Fibroblast of lung (primary cell): ENCODE measurements at places on chromosomes 3 and 15. TPM values are rescaled to one million over a fixed set of nuclear protein-coding genes. Genes with fewer than 3 reads are reported as not detected.

- no peak overlapping the region for H3K4me3 ChIP-seq
- H3K27ac ChIP-seq: no peak overlapping the region
- no peaks in the 10 kb centered on the region for H3K27me3 ChIP-seq
- DNase-seq: peak; percentile 55
- no peaks in the 10 kb centered on the region for H3K4me1 ChIP-seq
Measured at GRCh38 chr3:21562243-21562642, 188.8 kb downstream of the ZNF385D start.

GRCh38 chr15:77335298-77335697 lies 84.6 kb downstream of the PEAK1 start:
- H3K36me3 ChIP-seq: no peaks in the 10 kb centered on the region
- H3K4me3 ChIP-seq: no peak overlapping the region
- no peak overlapping the region for H3K27ac ChIP-seq
- DNase-seq: peak; percentile 11
- no peaks in the 10 kb centered on the region for H3K27me3 ChIP-seq
- peaks cover 5% of the 10 kb centered on the region for H3K4me1 ChIP-seq

- H3K36me3 ChIP-seq: no peaks in the 10 kb centered on the region
- peaks cover 1% of the 10 kb centered on the region for H3K27me3 ChIP-seq
- no peak overlapping the region for H3K4me3 ChIP-seq
- H3K4me1 ChIP-seq: no peaks in the 10 kb centered on the region
- no peak for DNase-seq
Measured at GRCh38 chr3:133137042-133137996, 99.1 kb downstream of the TMEM108 start.

GRCh38 chr3:105869861-105870755 lies 1.3 kb upstream of the CBLB start:
- peak overlapping the region; percentile 97 for H3K27ac ChIP-seq
- no peaks in the 10 kb centered on the region for H3K27me3 ChIP-seq
- H3K36me3 ChIP-seq: no peaks in the 10 kb centered on the region
- H3K4me3 ChIP-seq: peak overlapping the region; percentile 86
- H3K4me1 ChIP-seq: no peaks in the 10 kb centered on the region

- no peak overlapping the region for H3K27ac ChIP-seq
- no peaks in the 10 kb centered on the region for H3K36me3 ChIP-seq
- H3K4me3 ChIP-seq: no peak overlapping the region
- H3K4me1 ChIP-seq: no peaks in the 10 kb centered on the region
- H3K27me3 ChIP-seq: no peaks in the 10 kb centered on the region
Measured at GRCh38 chr15:27081676-27082418, 110.9 kb downstream of the GABRG3 start.

DNA sequence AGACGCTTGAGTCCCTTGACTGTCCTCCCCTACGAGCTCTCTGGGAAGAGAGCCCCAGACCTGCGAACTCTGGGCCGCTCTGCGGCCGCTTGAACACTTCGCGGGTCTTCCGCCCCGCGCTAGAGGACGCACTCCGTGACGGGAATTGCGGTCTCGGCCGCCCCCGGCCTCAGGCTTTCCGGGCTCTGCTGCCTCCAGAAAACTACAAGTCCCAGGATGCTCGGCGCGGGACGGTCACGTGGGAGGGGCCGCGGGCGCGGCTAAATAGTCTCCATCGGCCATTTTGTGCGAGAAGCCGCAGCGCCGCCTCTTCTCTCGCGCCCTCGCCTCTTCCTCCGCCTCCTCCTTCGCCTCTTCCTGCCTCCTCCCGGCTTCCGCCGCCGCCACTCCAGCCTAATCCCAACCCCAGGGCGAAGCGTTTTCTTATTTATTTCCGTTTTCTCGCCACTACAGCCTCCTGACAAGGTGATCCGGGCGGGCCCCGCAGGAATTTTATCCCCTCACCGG lies at the start of gene EIF1B:
Gene EIF1B, plus strand, starts transcription at position 290 of the 507 bp plus-strand sequence. CDS start 235 bp downstream, outside the sequence.
- peak; percentile 94 for DNase-seq
- peaks cover 2% of the 10 kb centered on the region for H3K4me1 ChIP-seq
- no peaks in the 10 kb centered on the region for H3K36me3 ChIP-seq
- peak within 1 kb of the TSS; percentile 93 for H3K27ac ChIP-seq
- peak within 1 kb of the TSS; percentile 86 for H3K4me3 ChIP-seq

DNA sequence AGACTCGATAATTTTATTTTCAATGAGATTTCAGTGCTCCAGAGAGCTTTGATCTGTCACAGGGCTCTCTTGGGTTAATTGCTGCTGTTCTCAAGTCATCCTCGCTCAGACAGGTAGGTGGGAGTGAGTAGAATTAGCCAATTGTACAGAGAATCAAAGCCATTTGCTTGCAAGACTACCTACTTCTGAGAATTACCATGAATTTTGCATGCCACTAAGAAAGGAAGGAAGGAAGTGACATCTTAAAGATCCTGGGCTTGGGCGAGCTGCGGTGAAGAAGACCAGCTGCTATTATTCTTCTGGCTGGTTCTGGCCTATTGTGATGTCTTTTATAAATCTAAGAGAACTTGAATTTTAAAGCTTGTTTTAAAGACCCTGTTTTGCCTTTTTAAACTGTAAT lies 154.1 kb upstream of the LPP start:
- no peaks in the 10 kb centered on the region for H3K27me3 ChIP-seq
- no peaks in the 10 kb centered on the region for H3K4me1 ChIP-seq
- H3K27ac ChIP-seq: no peak overlapping the region

DNA sequence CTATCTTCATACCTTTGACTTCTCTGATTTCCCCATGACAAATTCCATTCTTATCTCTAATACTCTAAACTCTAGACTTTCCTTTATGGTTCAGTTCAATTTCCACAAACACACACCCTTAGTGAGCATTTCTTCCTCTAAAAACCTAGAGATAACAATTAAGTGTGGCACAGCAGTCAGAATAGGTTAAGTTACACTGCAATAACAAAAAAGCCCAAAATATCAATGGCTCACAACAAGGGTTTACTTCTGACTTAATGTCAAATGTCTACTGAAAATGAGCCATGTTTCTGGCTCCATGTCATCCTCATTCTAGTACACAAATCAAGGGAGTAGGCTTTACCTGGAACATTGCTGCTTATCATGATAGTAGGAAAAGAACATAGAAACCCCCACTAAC lies 123.8 kb downstream of the TAFA4 start:
- H3K27me3 ChIP-seq: no peaks in the 10 kb centered on the region
- H3K4me1 ChIP-seq: no peaks in the 10 kb centered on the region
- no peak overlapping the region for H3K27ac ChIP-seq
- no peak overlapping the region for H3K4me3 ChIP-seq
- no peak for DNase-seq
- no peaks in the 10 kb centered on the region for H3K36me3 ChIP-seq

GRCh38 chr3:72549761-72550581 lies 298.3 kb downstream of the SHQ1 start:
- no peaks in the 10 kb centered on the region for H3K36me3 ChIP-seq
- no peaks in the 10 kb centered on the region for H3K27me3 ChIP-seq
- H3K4me1 ChIP-seq: no peaks in the 10 kb centered on the region
- no peak overlapping the region for H3K4me3 ChIP-seq

GRCh38 chr3:153469162-153469561 lies 307.1 kb downstream of the RAP2B start:
- no peaks in the 10 kb centered on the region for H3K27me3 ChIP-seq
- H3K27ac ChIP-seq: no peak overlapping the region
- DNase-seq: no peak
- no peak overlapping the region for H3K4me3 ChIP-seq
- no peaks in the 10 kb centered on the region for H3K36me3 ChIP-seq
- no peaks in the 10 kb centered on the region for H3K4me1 ChIP-seq

- no peaks in the 10 kb centered on the region for H3K27me3 ChIP-seq
- H3K4me1 ChIP-seq: peaks cover 9% of the 10 kb centered on the region
- peak; percentile 99 for DNase-seq
- no peaks in the 10 kb centered on the region for H3K36me3 ChIP-seq
- H3K4me3 ChIP-seq: no peak overlapping the region
Measured at GRCh38 chr3:11499144-11499543, 144.6 kb downstream of the VGLL4 start.

DNA sequence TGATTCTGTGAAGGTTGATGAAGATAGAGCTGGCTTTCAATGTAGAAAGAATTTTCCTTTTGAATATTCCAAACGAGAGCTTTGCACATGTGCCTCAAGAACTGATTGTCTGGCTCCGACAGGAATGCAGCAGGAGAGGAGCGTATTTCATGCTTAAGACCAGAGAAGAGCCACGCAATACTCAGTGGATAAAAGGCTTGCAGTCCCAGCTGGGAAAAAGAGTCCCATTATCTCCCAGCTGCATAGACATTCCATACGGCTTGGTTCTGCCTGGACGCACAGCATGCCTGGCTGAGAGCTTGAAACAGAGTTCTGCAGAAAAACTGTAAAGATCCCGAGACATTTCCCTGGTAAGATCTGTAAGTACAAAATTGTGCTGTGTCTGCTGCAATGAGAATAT lies at the start of gene CNTN6:
Gene CNTN6, plus strand, starts transcription at position 254 of the 400 bp plus-strand sequence. CDS start 54,985 bp downstream, outside the sequence.
- no peak within 1 kb of the TSS for H3K4me3 ChIP-seq
- peak; percentile 58 for DNase-seq
- no peaks in the 10 kb centered on the region for H3K27me3 ChIP-seq
- no peaks in the 10 kb centered on the region for H3K36me3 ChIP-seq
- no peaks in the 10 kb centered on the region for H3K4me1 ChIP-seq

DNA sequence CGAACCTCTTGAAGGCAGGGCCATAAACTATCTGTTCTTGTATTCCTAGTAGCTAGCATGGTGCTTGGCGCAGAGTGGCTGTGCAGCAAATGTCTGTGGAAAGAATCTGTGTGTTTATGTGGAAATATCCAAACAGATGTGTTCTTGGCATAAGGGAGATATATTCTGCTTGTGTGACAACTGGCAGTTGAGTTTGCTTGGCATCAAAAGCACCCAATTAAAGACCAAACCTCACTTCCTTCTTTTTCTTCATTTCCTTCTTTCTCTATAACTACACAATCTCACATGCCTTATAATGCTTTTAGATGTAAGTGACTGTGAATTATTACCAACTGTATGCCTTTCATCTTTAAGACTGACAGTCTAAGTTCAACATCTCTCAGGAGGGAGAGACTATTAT lies 296.5 kb downstream of the SLC9A9 start:
- no peak overlapping the region for H3K4me3 ChIP-seq
- DNase-seq: no peak
- H3K27me3 ChIP-seq: no peaks in the 10 kb centered on the region
- no peaks in the 10 kb centered on the region for H3K36me3 ChIP-seq

DNA sequence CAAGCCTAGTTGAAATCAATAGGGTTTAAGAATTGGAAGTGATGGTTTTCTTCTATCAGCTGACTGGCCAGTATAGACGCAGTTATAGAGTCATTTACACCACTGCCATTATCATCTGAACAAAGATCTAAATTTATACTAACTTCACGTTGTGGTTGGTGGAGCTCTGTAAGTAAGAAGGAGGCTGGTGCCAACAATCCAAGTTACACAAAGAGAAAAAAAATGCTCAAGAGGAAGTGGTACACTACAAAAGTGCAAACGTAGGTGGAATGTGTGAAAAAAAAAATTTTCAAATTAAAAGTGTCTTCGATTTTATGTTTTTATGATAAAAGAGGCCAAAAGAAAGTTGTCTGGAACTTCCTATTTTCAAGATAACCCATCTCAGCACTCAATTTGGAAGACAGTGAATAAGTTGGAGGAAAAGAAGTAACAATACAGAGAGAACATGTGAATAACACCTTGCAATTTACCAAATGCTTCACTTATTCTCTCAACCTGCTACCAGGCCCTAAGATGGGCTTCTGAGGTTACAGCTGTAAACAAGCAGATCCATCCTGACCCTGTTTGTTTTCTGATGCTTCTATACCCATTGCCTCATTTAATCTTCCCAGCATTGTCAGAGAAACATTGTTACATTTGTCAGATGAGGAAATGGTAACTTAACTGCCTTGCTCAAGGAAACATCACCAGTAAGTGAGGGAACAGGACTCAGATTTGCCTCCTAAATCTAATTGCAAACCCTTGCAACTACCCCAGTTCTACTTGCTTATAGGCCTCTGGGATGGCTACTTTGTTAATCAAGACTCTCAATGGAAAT lies 12.0 kb upstream of the TASOR start:
- no peak overlapping the region for H3K4me3 ChIP-seq
- H3K4me1 ChIP-seq: no peaks in the 10 kb centered on the region
- H3K27ac ChIP-seq: no peak overlapping the region
- no peaks in the 10 kb centered on the region for H3K27me3 ChIP-seq
- no peaks in the 10 kb centered on the region for H3K36me3 ChIP-seq

- no peak for DNase-seq
- H3K27ac ChIP-seq: no peak overlapping the region
- no peaks in the 10 kb centered on the region for H3K4me1 ChIP-seq
- no peak overlapping the region for H3K4me3 ChIP-seq
Measured at GRCh38 chr15:33314069-33314468, 3.3 kb downstream of the RYR3 start.

DNA sequence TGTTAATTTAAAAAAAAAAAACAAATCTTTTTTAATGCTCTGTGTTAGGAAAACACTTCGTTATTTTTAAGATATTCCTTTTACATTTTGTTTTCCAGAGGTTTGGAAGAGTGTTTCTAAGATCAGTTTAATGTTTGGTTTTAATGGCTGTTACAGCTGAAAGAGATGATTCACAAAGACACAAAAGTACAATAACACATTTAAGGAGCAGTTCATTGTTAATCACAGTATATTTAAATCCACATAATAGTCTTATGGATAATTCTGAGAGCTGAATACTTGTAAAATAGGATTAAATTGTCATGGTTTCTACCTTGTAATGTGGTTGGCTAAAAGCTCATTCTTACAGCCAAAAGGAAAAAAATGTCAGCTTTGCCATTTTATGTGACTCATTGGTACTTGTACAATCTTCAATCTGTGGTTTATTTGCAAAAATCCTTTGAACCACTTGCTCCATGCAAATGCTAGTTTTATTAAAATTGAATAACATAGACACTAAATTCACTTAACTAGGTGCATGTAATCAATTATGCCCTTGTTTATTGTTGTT lies 426.4 kb downstream of the NLGN1 start:
- no peak overlapping the region for H3K4me3 ChIP-seq
- DNase-seq: no peak
- H3K27me3 ChIP-seq: no peaks in the 10 kb centered on the region
- no peaks in the 10 kb centered on the region for H3K36me3 ChIP-seq
- no peaks in the 10 kb centered on the region for H3K4me1 ChIP-seq

GRCh38 chr3:24686808-24687207 lies 192.2 kb upstream of the THRB start:
- H3K27me3 ChIP-seq: no peaks in the 10 kb centered on the region
- H3K36me3 ChIP-seq: no peaks in the 10 kb centered on the region

- no peak overlapping the region for H3K27ac ChIP-seq
- no peaks in the 10 kb centered on the region for H3K27me3 ChIP-seq
- H3K4me1 ChIP-seq: no peaks in the 10 kb centered on the region
- H3K4me3 ChIP-seq: no peak overlapping the region
- DNase-seq: no peak
Measured at GRCh38 chr15:100928632-100929280, 9.6 kb downstream of the LRRK1 start.

Gene KATNBL1
- 35.0 and 39.8 TPM in 2 replicates for total RNA-seq

Gene PDIA3
- 89.1 and 120 TPM in 2 replicates for total RNA-seq

Gene SLC22A14
- total RNA-seq: under 0.01 and 0.17 TPM in 2 replicates

Gene DUOX2
- total RNA-seq: not detected in 2 replicates

Gene KCNMB3
- 0.77 and 1.5 TPM in 2 replicates for total RNA-seq

Gene ST3GAL6
- total RNA-seq: 2.6 and 4.1 TPM in 2 replicates

Gene GOLGA6L4
- 1.5 TPM in 2 replicates for total RNA-seq

Gene LOXL1
- 65.6 and 91.4 TPM in 2 replicates for total RNA-seq

Gene CYP1A1
- total RNA-seq: under 0.01 TPM in 1 of 2 replicates, not detected in the other

Gene PLCL2
- total RNA-seq: 11.0 and 11.9 TPM in 2 replicates

Gene TMEM212
- total RNA-seq: not detected in 2 replicates
